ENCODE measurements at places on chromosomes 3 and 15.

- no peak for DNase-seq
Observed at GRCh38 chr3:42461762-42462161, 40.7 kb upstream of the VIPR1 start.

DNA sequence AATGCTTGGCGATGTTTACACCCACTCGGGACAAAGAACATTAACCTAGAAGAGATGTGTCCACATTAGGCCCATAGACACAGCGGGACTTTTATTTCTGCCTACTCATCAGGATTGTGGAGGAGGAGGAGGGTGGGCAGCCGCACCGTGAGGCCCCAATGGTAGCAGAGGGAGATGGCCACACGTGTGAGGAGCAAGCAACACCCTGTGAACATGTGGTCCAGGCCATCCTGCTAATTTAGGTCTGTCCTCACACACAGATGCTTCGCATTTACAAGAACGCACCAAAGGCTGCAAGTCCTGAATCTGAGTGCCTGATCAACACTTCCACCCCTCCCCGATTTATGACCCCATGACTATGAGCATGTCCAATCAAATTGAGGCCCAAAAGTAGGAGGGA is 560.0 kb downstream of the GABRG3 start:
- no peak for DNase-seq

- no peak for DNase-seq
Observed at GRCh38 chr3:1288805-1289494, 196.1 kb downstream of the CNTN6 start.

- DNase-seq: no peak
Observed at GRCh38 chr3:154180836-154181691, 59.9 kb downstream of the ARHGEF26 start.

- DNase-seq: no peak
Observed at GRCh38 chr3:132659000-132659364, 627 bp downstream of the ACAD11 start.

GRCh38 chr15:49135911-49136310 is 19.5 kb downstream of the COPS2 start:
- no peak for DNase-seq

DNA sequence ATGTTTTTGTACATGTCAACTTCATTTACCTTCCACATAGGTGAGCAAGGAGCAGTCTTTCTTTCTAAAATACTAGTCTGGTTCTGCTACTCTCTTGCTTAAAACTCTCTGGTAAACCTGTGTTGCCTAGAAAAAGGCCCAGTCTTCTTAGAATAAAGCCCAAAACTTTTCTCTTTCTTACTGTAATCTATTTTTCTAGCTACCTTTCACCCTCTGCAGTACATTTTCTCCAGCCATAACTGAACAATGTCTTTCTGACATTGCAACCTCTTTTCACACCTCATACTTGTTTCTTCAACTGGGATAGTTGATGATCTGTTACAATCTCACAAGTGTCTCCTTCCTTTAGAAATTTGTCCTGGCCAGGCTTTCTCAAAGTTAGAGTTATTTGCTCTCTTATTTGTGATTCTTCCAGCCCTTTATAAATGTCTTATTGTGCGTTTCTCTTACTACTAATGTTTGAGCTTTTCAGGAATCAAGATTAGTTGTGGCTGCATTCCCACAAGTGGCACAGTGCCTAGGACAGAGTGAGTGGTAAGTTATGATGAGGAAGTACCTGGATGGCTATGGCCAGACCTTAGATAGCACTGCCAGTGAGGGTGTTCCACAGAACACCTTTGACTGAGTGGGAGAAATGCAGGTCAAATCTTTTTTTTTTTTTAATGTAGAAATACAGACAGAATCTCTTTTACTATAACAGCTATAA is 313.4 kb upstream of the SATB1 start:
- DNase-seq: no peak

- DNase-seq: no peak
Observed at GRCh38 chr15:29695489-29696167, 126.6 kb downstream of the TJP1 start.

DNA sequence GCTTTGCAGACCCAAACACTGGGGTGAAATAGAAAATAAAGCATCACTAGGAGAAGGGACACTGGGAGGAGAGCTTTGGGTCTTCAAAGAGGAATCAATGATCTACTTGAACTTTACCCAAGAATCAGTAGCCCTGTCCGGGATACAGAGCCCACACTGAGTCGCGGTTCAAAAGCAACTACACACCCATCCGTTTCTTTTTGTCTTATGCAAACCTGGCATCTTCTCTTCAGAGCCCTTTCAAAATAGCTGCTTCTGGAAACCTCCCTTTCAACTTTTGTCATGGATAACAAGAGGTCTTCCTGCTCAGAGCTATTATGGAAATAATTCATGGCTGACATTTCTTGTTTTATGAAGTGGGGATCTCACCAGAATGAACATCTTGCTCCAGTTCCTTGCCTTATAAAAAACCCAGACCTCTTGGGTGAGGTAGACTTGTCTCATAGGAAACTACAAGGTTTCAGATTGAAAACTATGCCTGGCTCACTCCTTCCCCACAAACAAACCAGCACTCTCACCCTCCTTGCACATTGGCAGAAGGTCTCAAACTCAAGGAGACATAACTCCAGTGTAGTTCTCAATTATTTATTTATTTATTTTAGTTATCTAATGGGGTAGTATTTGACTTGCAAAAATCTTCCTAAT is 115.1 kb upstream of the ARHGEF3 start:
- DNase-seq: no peak

DNA sequence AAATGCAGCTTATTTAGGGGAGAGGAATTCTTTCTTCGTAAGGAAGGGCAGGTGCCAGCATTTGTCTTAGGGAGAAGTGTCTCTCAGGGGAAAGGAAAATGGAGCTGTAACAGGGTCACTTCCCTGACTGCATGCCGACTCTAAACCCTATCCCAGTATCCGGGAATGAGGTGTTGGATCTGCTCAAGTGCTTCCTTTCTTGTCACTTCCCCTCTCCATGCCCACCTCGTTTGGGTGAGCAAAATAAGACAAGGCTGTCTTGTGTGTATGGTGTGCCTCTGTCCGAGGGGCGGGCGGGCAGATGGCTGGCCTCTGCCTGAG is 230.1 kb upstream of the TPM1 start:
- DNase-seq: no peak

GRCh38 chr15:71603379-71603778 is 207.0 kb upstream of the NR2E3 start:
- DNase-seq: no peak

DNA sequence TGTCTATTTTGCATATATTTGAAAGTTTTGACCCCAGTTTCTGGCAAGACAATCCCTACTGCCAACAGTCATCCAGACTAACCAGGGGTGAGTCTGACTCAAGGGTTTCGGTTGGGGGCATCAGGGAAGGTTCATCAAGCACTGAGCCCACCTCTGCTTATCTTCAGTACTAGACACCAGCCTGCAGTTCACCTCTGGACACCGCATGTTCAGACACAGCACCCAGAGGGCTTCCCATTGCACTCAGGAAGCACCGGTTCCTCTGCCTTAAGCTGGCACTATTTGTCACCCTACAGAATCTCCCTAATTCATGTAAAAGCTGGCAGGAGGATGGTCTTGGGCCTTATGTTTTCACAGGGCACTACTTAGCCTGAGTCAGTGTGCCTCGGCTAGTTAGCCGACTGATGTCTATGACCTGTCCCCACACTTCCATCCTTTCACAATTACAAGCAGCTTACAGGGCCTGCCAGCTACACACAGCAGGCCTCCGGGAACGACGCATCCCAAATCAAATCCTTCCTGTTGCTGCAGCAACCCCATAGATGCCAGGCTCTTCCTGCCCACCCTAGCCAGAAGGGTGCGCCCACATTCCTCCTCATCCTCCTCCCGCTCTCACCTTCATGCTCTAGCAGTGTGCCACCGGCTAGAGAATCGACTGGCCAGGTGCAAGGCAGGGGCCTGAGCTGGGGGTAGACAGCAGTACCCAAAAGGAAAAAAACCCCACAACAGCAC is 52.5 kb downstream of the SH3BP5 start:
- DNase-seq: no peak

GRCh38 chr3:54932606-54933005 is 4.7 kb upstream of the LRTM1 start:
- no peak for DNase-seq

DNA sequence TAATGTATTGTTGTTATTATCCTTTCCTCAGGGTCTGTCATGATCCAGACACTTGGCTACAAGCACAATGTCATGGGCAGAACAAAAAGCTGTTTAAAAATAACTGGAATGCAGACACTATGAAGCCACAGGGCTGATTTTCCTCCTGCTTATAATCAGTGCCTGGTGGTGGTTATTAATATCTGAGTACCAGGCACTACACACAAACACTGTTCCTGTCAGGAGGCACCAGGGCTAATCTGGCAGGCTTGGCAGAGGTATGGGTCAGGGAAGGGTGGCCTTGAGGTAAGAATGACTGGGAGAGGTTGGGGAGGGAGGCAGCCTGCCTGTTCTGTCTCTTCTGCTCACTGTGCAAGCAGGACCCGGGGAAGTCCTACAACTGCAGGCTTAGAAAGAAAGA is 67.2 kb downstream of the WDR76 start:
- DNase-seq: no peak

Measured in NCI-H1930 (cell line).